Glutamatergic neuron (in vitro differentiated cells): ENCODE measurements at places on chromosomes 2 and 18. TPM values are rescaled to one million over a fixed set of nuclear protein-coding genes. Genes with fewer than 3 reads are reported as not detected.
A peak's percentile ranks its signal among the peaks of the same experiment; 100 is the strongest.

DNA sequence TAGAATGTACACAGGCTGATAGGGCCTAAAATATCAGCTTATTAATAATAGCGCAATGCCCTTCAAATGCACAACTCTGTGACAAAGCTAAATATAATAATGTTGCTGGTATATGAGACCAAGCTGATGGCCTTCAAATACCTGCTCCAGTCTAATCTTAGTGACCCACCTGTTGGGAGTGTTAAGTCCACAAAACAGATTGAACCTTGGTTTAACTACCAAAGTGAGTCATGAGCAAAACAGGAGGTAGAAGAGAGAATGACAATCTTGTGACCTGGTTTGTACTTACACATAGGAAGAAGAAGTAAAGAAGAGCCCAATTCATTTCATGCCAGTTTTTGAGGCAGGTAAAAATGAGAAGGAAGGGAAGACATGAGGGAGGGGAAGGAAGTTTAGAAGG lies 295.0 kb downstream of the NR4A2 start:
- no peak for DNase-seq

DNA sequence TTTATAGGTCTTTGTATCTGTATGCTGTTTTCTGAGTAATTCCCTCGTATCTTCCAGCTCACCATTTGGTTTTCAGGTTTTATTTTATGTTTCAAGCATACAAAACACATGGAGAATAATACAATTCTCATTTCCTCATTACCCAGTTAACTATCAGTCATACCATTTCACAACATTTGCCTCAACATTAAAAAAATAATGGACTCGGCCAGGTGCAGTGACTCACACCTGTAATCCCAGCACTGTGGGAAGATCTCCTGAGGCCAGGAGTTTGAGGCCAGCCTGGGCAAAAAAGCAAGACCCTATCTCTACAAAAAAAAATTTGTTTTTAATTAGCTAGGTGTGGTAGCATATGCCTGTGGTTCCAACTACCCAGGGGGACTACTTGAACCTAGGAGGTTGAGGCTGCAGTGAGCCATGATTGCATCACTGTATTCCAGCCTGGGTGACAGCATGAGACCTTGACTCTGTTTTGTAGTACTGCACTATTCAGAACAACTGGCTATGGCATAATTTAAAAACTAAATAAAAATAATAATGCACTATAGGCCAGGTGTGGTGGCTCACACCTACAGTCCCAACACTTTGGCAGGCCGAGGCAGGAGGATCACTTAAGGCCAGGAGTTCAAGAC lies 20.3 kb downstream of the NPC1 start:
- no peak for DNase-seq

DNA sequence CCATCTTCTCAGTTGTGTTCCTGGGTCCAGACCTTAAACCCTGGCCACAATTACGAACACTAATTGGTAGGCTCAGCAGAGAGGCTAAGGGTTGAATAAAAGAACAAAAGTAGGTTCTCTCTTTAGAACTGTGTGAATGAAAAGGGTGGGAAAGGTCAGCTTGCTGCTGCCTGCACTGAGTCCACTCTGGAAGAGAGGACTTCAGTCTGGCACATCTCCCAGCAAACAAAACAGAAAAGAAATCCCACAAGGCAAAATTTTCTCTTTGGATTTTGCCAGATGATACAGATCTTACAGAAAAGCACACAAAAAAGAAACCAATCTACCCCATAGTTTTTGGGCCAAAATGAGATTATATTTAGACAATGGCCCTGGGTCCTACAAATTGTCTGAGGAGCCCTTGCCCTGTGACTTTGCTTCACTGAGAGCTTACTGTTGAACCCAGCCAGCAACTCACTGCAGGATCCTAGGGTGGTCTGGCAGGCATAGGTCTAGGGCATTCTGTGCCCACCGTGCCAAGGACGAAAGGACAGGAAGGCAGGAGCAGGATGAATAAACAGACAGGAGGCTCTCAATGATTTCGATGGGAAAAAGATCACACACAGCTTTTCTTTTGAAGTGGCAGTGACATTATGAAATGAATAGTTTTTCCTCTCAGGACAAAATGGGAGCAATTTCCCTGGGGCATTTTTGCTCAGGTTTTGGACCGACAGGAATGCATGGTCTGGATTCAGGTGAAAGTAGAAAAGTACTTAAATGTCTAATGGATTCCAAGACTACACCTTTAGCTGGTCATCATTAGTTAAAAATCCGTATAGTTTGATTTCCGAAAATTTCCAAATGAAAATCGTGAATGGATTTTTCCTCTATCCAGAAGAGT lies 68.4 kb upstream of the STAM2 start:
- no peak for DNase-seq

DNA sequence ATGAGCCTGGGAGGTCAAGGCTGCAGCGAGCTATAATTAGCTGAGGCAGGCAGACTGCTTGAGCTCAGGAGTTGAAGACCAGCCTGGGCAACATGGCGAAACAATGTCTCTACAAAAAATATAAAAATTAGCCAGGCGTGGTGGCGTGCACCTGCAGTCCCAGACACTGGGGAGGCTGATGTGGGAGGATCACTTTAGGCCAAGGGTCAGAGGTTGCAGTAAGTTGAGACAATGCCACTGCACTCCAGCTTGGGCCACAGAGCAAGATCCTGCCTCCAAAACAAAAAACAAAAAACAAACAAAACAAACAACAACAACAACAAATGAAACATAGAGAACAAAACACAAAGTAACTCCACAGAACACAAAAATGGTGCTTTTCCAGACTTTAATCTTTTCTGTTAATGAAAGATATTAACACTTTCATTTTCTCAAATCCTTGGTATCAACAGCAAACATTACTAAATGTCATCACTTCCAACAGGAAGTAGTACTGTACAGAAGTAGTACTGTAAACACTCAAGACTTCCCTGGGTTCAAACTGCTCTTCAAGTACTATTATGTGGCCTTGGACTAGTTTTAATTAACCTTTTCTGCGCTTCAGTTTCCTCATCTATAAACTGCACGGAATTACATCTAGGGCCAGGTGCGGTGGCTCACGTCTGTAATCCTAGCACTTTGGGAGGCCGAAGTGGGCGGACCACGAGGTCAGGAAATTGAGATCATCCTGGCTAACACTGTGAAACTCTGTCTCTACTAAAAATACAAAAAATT lies 27.9 kb downstream of the PUM2 start:
- DNase-seq: no peak

DNA sequence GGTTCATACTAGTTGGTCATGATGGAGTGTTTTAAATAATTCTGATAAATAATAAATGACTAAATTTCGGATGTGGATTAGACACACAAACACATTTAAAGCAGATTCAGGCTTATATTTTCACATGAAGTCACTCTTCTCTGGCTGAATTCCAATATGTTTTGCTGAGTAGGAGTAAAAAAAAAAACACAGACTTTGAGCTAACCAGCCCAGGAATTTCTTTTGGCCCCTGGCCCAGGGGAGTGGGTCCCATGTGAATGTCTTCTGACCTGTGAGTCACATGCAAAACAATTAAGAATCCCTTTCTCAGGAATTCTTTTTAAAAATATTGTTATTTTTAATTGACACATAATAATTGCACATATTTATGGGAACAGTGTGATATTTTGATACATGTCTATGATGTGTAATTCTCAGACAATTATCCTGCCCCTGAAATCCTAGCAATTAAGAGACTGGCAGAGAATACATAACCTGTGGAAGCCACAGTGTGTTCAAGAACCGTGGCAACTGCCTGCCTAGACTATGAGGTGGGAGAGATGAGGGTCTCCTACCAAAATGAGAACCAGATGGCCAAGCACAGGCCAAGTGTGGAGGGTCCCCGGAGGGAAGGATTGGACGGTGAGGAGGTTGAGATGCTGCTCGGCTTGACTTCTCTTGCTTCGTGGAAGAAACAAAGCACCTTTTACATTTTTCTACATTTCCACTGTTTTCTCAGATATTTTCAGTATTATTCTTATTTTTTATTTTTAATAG lies 236.4 kb downstream of the PIEZO2 start:
- DNase-seq: peak; percentile 66

The HSPD1 gene
- 187 TPM for total RNA-seq

The PSMA8 gene
- not detected for total RNA-seq
